Stimulated activated CD4-positive, alpha-beta T cell treated with anti-CD3 and anti-CD28 coated beads, Interleukin-1b, Interleukin-23, amount 100 ng/mL, for 1 hour (primary cell): ENCODE measurements at places on chromosomes 4 and X.

DNA sequence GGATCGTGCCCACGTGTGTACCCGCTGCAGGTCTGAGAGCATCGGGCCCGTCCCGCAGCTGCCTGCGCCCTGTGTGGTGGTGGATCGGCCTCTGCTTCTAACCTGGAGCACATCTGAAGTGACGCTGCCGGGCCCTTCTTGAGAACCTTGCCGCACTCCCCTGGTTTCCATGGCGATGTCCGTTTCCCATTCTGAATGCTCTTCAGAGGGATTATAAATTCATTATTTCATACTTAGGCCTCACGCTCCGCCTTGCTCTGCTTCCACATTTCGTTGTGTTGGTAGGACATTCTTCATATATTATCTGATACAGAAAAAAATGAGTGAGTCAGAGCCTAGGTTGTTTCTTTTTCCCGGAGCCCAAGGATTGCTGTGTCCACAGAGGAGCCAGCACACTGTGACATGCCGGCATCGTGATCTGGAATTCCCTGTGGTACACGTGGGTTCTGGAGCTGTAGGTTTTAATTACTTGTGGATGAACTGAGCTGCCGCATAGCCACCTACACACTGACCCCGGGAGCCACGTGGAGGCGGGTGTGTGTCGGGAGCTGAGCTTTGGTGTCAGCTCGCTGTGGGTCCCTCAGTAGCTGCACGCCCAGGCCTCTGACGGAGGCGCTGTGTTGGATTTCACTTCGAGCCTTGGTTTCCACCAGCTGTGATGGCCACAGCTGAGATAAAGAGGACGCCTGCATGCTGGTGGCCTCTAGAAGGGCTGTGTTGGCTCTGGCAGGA lies 63.4 kb downstream of the PSAPL1 start:
- no peak for DNase-seq

DNA sequence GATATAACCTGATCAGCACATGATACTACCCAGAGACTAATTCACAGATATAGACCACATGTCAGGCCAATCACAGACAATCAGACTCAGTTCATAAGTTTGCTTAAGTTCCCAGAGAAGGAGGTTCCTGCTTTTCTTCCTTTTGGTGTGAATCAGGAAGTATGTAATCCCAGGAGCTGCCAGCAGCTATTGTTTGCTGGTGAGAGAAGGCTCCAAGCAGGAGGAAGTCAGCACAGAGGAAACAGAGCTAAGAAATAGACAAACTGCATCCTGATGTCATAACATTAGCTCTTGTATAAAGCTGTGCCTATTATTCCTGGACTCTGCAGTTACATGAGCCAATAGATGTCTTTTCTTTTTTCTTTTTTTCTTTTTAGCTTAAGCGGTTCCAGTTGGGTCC lies 50.9 kb downstream of the UCHL1 start:
- no peak for DNase-seq

DNA sequence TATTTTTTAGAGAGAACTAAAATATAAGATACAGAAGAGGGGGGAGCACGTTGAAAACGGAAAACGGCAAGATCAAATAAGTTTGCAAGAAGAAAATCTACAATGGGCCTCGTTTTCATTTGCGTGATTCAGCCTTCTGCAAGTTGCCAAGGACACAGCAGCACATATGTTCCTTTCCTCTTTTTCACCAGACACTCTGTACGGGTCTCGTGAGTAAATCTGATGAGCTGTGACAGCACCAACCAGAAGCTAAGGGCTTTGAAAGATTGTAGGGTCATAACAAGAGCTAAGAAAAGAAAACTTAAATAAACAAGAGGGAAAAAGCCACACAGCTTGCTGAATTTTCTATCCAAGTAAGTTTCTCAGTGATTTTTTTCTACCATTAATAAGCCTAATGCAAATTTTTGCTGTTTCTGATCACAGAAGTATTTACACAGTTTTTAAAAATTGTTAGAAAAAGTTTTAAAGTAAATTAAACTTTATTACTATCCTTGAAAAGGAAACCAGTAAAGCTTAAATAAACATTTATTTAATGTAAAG lies 63.4 kb downstream of the SCML2 start:
- DNase-seq: no peak

DNA sequence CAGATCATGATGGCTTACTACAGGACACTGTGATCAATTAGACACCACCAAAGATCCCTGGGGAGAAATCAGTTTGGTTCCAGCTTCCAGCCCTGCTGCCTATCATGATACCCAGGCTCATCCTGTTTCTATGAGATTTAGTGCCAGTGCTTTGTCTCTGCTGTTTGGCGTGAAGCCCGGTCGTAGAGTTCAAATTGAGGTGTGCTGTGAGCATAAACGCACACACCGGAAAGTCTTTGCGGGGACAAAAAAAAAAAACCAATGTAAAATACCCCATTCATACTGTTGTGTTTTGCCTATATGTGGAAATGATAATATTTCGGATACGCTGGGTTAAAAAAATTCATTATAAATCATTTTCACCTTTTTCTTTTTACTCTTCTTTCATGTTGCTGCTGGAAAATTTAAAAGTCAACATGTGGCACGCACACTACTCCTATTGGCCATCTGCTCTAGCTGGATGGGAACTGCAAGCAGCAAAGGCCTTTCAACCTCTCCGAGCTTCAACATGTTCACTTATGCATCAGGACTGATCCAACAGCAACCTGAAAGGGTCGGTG lies 607 bp upstream of the DKC1 start:
- no peak for DNase-seq

- DNase-seq: no peak
Measured at GRCh38 chr4:46491455-46491854, 101.5 kb upstream of the GABRA2 start.

DNA sequence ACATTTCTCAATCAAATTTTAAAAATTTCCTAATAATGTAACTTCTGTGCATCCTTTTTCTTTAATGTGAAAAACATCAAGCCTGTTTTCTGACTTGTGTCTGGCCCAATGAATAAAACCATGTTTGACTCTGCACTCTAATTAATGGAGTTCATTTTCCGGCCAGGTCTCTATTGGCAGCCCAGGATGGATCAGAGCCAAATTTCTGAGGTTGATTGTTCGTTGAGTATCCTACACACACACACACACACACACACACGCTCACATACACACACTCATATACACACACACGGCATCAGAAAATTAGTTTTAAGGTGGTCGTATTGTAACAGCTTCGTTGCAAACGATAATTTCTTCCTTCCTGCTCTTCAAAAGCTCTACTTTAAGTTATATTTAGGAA lies 28.9 kb upstream of the TLL1 start:
- no peak for DNase-seq

DNA sequence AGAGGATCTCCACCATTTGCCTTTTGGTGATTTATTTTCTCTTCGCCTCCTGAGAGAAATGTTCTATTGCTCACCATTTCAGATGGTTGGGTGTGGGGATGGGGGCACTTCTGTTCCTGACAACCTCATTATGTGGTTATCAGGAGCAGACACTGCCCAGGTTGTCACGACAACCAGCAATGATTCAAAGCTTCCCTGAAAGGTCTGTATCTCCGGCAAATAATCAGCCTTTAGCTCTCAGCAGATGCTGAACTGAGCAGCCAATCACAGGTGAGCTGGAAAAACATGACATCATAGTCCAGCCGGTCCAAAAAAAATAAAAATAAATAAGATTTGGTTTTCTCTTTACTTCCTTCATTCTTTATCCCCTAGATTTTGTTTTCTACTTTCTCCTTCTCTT lies 5.5 kb upstream of the PAK3 start:
- DNase-seq: no peak

GRCh38 chr4:6425336-6425735 lies 47.1 kb downstream of the PPP2R2C start:
- no peak for DNase-seq

DNA sequence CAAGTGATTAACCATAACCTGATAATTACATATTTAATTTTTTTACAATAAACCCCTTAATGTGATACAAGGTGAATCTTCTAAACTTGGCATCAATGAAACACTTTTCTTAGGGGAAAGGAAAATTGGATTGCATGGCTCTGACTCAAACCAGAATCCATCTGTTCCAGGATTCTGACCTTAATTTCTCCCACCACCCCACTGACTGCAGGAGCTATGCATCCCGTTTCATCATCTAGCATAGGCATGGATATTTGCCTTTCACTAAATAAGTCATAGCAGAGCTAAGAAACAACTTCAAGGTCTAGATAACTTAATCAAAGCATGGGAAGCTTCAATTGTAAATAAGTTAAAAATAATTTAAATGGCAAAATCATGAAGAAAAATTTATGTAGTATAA lies 156.3 kb downstream of the BTC start:
- DNase-seq: no peak

GRCh38 chr4:110087070-110087708 lies 111.2 kb downstream of the ELOVL6 start:
- DNase-seq: no peak

- no peak for DNase-seq
Measured at GRCh38 chr4:185573651-185574199, 38.4 kb upstream of the PDLIM3 start.

DNA sequence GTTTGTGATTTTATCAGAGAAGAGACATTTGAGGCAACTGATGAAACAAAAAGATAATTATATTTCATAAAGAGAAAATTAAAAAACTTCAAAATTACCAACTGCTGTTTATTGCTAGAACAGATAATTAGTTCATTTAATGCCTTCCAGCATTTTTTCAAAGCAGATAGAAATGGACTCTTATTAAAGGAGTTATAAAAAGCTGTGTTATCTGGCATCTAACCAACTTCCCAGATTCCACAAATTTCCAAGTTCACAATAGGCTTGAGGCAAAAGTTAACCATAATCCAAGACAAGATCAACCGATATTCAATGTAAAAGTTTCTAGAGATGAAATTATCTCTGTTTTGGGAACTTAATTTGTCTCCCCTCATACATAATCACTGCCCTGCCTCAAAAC lies 152.4 kb downstream of the TSPAN5 start:
- no peak for DNase-seq

- DNase-seq: no peak
Measured at GRCh38 chr4:55409468-55410171, 13.9 kb downstream of the TMEM165 start.

DNA sequence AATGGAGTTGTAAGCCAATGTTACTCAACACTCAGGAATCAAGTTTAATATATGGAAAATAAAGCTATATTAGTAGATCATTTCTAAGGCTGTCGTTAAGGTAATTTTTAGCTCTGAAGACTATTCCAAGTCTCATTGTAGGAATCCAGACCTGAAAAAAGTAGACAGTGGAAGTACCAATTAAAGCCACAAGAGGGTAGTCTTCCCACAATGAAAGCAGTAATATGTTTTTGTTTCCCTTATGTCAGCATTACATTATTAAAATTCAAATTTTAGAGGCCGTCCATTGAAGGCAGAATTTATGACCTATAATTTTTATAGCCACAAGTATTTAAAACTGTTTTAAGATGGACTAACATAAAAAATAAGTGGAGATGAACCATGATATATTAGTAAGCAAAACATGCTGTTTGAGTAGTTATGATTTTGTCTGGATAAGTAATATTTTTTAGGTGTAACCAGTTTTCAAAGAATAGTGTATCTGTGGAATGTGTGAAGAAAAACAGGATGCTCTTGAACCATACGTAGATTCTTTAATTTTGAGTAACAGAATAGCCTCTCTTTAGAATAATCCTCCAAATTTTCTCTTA lies 372.6 kb upstream of the TECRL start:
- no peak for DNase-seq

GRCh38 chr4:106624671-106625070 lies 256.1 kb upstream of the GIMD1 start:
- DNase-seq: no peak

GRCh38 chrX:119010491-119010890 lies 36.1 kb downstream of the LONRF3 start:
- DNase-seq: no peak

DNA sequence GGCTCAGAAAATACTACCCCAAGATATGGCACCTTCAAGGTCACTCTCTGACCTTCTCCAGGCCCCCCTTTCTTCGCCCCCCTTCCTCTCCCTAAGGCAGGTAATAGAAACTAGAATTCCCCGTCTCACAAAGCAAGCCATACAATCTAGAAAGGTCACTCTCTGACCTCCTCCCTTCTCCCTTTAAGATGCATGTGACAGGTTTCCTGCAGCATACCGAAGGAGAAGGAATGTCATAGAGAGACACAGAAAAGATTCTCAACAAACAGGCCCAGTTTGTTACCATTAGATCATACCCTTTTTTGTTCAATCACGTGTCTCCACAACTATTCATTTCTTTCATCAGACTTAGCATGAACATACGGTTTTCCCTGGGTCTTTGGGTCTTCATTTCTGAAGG lies 51.2 kb upstream of the RBMXL3 start:
- no peak for DNase-seq
